ENCODE measurements at places on chromosomes 16 and 17. TPM values are rescaled to one million over a fixed set of nuclear protein-coding genes. Genes with fewer than 3 reads are reported as not detected.
A peak's percentile ranks its signal among the peaks of the same experiment; 100 is the strongest.

The CCDC40 gene
- polyA plus RNA-seq, result 1.6 TPM

The TRAF4 gene
- polyA plus RNA-seq, result 34.4 TPM

The P2RX5 gene
- polyA plus RNA-seq, result 1.1 TPM

The HSD11B2 gene
- 16.7 TPM for polyA plus RNA-seq

The EIF4A3 gene
- polyA plus RNA-seq, result 47.3 TPM

The DYNLRB2 gene
- polyA plus RNA-seq, result not detected

The FOXN1 gene
- not detected for polyA plus RNA-seq

The VPS35L gene
- polyA plus RNA-seq, result 25.8 TPM

The CHST4 gene
- not detected for polyA plus RNA-seq

The KRT33A gene
- not detected for polyA plus RNA-seq

GRCh38 chr17:27471321-27472269 is 15.3 kb downstream of the KSR1 start:
- peak; percentile 39 for DNase-seq
- no peaks in the 10 kb centered on the region for H3K27me3 ChIP-seq
- H3K27ac ChIP-seq, result peak overlapping the region; percentile 42

DNA sequence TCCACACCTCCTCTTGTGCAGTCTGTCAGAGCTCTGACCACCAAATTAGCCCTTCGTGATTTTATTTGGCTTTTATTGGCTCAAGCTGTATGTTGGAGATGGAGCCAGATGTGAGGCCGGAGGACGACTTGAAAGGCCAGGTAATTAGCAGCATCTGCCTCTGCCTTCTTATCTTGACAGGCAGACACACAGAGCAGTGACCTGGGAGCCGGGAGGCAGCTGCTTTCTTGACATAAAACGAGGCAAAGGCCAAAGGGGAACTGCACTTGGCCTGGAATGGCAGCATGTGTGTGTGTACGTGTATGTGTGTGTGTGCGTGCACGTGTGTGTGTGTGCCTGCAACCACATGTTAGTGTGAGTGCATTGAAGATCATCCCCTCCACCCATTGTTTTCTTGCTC is 56.9 kb upstream of the BRD7 start:
- no peaks in the 10 kb centered on the region for H3K27me3 ChIP-seq
- DNase-seq, result peak; percentile 23
- H3K27ac ChIP-seq, result no peak overlapping the region
- no peak overlapping the region for H3K4me3 ChIP-seq
- no peaks in the 10 kb centered on the region for H3K4me1 ChIP-seq

- no peaks in the 10 kb centered on the region for H3K36me3 ChIP-seq
- H3K27ac ChIP-seq, result no peak overlapping the region
- no peak overlapping the region for H3K4me3 ChIP-seq
- H3K27me3 ChIP-seq, result no peaks in the 10 kb centered on the region
Observed at GRCh38 chr17:27810902-27811557, 10.7 kb upstream of the NOS2 start.

- H3K36me3 ChIP-seq, result peaks cover 20% of the 10 kb centered on the region
- H3K4me3 ChIP-seq, result peak overlapping the region; percentile 51
- no peaks in the 10 kb centered on the region for H3K27me3 ChIP-seq
- DNase-seq, result peak; percentile 78
- peaks cover 12% of the 10 kb centered on the region for H3K4me1 ChIP-seq
Observed at GRCh38 chr17:41527063-41528023, 765 bp downstream of the KRT19 start.

GRCh38 chr17:20998571-20999043 is 44.2 kb downstream of the USP22 start:
- DNase-seq, result no peak
- peaks cover 52% of the 10 kb centered on the region for H3K36me3 ChIP-seq
- H3K27ac ChIP-seq, result peak overlapping the region; percentile 32
- peaks cover 58% of the 10 kb centered on the region for H3K4me1 ChIP-seq

GRCh38 chr17:64488301-64488700 is 8.6 kb downstream of the POLG2 start:
- DNase-seq, result no peak
- H3K27ac ChIP-seq, result no peak overlapping the region
- no peaks in the 10 kb centered on the region for H3K27me3 ChIP-seq
- no peaks in the 10 kb centered on the region for H3K4me1 ChIP-seq

DNA sequence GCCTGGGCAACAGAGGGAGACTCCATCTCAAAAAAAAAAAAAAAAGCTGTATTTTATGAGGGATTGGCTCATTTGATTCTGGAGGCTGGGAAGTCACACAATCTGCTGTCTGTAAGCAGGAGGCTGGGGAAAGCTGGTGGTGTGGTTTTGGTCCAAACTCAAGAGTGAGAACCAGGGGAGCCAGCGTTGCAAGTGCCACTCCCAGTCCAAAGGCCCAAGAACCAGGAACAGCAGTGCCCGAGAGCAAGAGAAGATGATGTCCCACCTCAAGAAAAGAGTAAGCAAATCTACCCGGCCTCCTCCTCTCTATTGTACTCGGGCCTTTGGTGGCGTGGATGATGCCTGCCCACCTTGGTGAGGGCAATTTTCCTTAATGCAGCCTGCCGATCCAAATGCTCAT is 5.7 kb upstream of the NQO1 start:
- no peaks in the 10 kb centered on the region for H3K36me3 ChIP-seq
- peaks cover 16% of the 10 kb centered on the region for H3K4me1 ChIP-seq
- no peak overlapping the region for H3K27ac ChIP-seq
- DNase-seq, result no peak

GRCh38 chr16:2497116-2497630 is 16.6 kb upstream of the ATP6V0C start:
- no peaks in the 10 kb centered on the region for H3K36me3 ChIP-seq

GRCh38 chr17:82935966-82936767 is 96.3 kb upstream of the ZNF750 start:
- no peak overlapping the region for H3K27ac ChIP-seq
- H3K36me3 ChIP-seq, result peaks cover 99% of the 10 kb centered on the region
- no peaks in the 10 kb centered on the region for H3K27me3 ChIP-seq

- H3K27ac ChIP-seq, result no peak overlapping the region
- no peak for DNase-seq
- H3K36me3 ChIP-seq, result no peaks in the 10 kb centered on the region
- H3K4me1 ChIP-seq, result no peaks in the 10 kb centered on the region
- no peaks in the 10 kb centered on the region for H3K27me3 ChIP-seq
Observed at GRCh38 chr17:34009912-34010311, 245.2 kb upstream of the CCL2 start.

- H3K4me3 ChIP-seq, result no peak overlapping the region
- no peak for DNase-seq
- no peaks in the 10 kb centered on the region for H3K27me3 ChIP-seq
- H3K27ac ChIP-seq, result no peak overlapping the region
- H3K36me3 ChIP-seq, result no peaks in the 10 kb centered on the region
- H3K4me1 ChIP-seq, result peaks cover 51% of the 10 kb centered on the region
Observed at GRCh38 chr16:81465375-81465943, 20.9 kb downstream of the CMIP start.

GRCh38 chr17:43591779-43592562 is 45.8 kb upstream of the ETV4 start:
- peak; percentile 91 for DNase-seq
- peak overlapping the region; percentile 77 for H3K27ac ChIP-seq
- no peaks in the 10 kb centered on the region for H3K27me3 ChIP-seq
- no peak overlapping the region for H3K4me3 ChIP-seq
- H3K4me1 ChIP-seq, result peaks cover 14% of the 10 kb centered on the region

DNA sequence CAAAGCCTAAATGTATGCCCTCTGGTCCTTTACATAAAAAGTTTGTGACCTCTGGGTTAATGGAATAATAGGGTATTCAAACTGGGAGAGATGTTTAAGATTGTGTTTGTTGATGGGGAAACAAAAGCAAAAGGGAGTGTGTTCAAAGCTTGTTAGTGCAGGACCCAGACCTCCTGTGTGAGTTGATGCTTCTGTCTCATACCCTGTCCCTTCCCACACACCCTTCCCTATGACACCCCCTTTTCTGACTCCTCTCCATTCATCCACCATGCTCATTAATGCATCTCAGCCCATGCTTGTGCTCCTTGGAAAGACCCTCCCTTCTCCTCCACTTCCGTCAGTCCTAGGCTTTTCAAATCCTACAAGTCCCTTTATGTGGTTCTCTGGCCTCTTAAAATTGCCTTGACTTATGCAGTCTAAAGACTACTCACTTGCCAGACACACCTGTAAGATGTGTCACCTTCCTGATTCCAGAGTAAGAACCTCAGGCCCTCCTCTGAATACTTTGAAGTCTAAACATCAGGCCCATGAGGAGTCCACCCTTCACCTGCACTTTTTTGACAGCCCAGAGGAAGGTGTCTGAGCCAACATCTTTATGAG is 128.0 kb upstream of the CACNG5 start:
- H3K27me3 ChIP-seq, result no peaks in the 10 kb centered on the region
- DNase-seq, result no peak
- H3K4me3 ChIP-seq, result no peak overlapping the region
- no peaks in the 10 kb centered on the region for H3K36me3 ChIP-seq
- no peak overlapping the region for H3K27ac ChIP-seq

DNA sequence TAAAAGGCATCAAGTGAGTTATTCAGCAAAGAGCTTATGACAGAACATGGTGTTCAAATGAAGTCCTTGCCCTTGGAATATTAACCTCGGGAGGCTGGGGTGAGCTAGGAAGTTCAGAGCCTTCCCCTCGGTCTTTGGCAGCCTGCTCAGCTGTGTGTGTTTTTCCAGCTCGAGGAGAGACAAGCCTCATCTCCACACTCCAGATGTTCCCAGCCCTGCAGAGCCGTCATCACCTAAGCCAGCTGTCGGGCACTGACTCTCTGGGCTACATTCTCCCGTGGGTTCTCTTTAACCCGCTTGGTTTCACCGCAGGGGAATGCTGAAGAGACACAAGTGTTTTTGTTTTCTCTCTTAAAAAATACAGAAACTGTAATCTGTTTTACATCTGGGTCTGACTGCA is 47.1 kb downstream of the IRX3 start:
- H3K27me3 ChIP-seq, result no peaks in the 10 kb centered on the region
- DNase-seq, result no peak
- no peaks in the 10 kb centered on the region for H3K36me3 ChIP-seq

GRCh38 chr16:84087466-84088151 is 29.1 kb downstream of the MBTPS1 start:
- no peaks in the 10 kb centered on the region for H3K4me1 ChIP-seq
- H3K27ac ChIP-seq, result no peak overlapping the region
- H3K36me3 ChIP-seq, result peaks cover 97% of the 10 kb centered on the region

GRCh38 chr16:77234611-77235010 is 35.4 kb downstream of the SYCE1L start:
- no peaks in the 10 kb centered on the region for H3K27me3 ChIP-seq
- no peaks in the 10 kb centered on the region for H3K4me1 ChIP-seq
- H3K27ac ChIP-seq, result no peak overlapping the region
- no peak overlapping the region for H3K4me3 ChIP-seq
